ENCODE measurements at places on chromosomes 7 and 10.
A peak's percentile ranks its signal among the peaks of the same experiment; 100 is the strongest.

DNA sequence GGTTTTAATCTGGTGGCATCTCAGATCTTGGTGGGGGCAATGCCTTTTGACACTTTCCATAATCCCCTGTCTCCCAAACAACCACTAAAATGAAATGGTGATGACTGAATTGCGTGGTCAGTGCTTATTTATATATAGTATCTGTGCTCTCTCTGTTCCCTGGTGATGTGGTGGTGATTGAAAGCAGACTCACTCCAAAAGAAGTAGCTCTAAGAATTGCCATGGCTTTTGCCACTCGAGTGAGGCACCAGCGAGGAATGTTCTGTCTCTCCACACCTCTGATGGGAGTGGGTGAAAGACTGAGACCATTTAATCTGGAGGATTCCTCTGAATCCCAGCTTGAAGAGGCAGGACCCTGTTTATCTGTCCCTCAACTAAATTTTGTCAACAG is 2.8 kb downstream of the DUSP5 start:
- no peak for DNase-seq

- no peak for DNase-seq
Measured at GRCh38 chr10:131172433-131172832, 139.1 kb downstream of the TCERG1L start.

- DNase-seq, result no peak
Measured at GRCh38 chr7:140345426-140345825, 52.9 kb downstream of the SLC37A3 start.

GRCh38 chr10:79027147-79028055 is 41.4 kb upstream of the ZMIZ1 start:
- peak; percentile 42 for DNase-seq

GRCh38 chr7:19405541-19405940 is 260.3 kb upstream of the FERD3L start:
- DNase-seq, result no peak

- no peak for DNase-seq
Measured at GRCh38 chr10:120042705-120043104, 150.2 kb downstream of the SEC23IP start.

DNA sequence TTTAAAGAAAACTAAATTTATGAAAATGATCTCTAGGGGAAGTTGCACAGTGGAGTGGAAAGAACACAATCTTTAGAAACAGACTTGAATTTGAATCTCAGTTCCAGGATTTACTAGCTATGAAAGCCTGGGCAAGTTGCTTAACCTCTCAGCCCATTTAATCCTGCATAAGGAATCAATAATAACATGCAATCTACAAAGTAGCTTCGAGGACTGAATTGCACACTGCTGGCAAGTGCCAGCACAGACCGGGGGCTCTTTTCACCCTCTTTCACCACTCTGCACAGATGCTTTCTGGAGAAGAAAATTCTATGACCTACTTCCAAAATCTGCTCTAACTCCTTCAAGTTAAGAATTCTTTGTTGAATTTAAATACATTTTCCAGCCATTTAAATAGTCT is 63.4 kb upstream of the ANK3 start:
- DNase-seq, result no peak

DNA sequence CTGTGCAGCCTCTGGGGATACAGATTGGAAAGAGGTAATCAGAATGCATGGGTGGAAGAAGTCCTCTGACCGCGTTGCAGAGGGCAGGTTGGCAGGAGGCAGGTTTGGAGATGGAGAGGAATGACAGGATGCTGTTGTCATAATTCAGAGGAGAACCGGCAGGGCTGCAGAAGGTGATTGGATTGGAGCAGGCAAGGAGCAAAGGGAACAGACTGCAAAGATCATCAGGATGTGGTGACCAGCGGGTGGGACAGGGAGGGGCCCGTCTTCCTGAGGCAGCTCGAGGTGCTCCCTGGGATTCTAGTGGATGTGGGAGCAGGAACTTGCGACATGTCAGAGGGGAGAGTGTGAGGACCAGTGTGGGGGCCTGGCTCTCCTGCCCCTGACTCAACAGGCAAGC is 78.5 kb upstream of the PPIF start:
- no peak for DNase-seq

GRCh38 chr7:107070710-107071109 is 26.2 kb downstream of the PRKAR2B start:
- DNase-seq, result no peak

DNA sequence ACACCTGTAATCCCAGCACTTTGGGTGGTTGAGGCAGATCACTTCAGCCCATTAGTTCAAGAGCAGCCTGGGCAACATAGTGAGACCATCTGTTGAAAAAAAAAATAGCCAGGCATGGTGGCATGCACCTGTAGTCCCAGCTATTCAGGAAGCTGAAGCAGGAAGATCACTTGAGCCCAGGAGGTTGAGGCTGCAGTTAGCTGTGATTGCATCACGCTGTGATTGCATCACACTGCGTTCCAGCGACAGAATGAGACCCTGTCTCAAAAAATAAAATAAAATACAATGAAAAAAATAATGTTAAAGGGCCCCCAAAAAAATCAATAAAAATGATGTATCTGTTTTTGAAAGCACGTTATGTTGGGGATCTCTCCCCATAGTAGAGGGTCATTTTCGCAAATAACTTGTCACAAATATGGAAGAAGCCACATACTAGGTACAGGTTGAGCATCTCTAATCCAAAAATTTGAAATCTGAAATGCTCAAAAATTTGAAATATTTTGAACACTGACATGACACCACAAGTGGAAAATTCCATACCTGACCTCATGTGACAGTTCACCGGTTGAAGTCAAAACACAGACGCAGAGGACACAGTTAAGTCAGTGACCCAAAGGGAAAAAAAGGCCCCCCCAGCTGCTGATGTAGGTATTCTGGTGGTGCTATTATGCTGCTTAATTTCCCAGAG is 9.5 kb downstream of the CISD1 start:
- DNase-seq, result no peak

DNA sequence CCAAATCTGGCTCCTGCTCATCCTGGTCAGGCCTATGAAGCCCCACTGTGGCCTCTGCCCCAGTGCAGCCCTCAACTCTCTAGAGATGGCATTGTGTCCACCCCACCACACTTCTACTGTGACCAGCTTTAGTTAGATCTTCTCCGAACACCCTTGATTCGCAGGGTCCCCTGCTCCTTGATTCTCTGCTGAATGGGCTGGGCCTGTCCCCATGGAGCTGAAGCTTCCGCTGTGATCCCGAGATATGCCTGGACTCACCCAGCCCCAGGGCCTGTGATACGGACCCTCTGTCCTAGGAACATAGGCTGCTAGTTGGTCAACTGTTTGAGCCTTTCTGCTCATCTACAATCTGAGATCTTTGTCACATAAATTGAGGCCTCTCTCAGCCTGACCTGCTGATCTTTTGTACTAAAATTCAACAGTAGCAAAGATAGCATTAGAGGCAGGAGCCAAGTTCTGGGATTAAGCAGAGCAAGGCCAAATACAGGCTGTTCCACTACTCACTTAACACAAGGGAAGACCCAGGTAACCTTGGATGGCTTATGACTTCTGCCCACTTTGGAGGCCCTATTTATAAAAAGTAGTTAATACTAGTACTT is 6.5 kb upstream of the PPIF start:
- DNase-seq, result no peak

GRCh38 chr7:100825751-100826513 is 1.4 kb downstream of the EPHB4 start:
- no peak for DNase-seq

DNA sequence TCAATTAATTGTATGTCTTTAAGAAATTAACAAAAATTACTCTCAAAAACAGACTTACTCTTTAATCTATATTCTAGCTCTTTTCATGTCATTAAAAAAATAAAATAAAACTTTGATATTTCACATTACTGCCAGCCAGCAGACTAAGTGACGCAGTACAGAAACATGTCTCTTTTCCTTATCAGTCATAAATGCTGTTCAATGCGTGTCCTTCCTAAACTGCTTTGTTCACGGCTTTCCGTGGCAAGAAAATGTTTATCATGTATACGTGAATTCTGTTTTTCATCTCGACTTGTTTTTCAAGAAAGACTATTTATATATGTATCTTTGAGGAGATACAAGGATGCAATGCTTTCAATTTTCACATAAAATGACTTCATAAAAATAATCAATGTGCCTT is 182.4 kb downstream of the DOCK4 start:
- DNase-seq, result no peak

Data from stimulated activated CD8-positive, alpha-beta memory T cell treated with anti-CD3 and anti-CD28 coated beads, Interleukin-15, amount 100 ng/mL, for 48 hours (primary cell).